ENCODE measurements at places on chromosomes 4 and X.

- ATAC-seq = no peak
Measured at GRCh38 chr4:185683896-185684295, 128.1 kb downstream of the SORBS2 start.

DNA sequence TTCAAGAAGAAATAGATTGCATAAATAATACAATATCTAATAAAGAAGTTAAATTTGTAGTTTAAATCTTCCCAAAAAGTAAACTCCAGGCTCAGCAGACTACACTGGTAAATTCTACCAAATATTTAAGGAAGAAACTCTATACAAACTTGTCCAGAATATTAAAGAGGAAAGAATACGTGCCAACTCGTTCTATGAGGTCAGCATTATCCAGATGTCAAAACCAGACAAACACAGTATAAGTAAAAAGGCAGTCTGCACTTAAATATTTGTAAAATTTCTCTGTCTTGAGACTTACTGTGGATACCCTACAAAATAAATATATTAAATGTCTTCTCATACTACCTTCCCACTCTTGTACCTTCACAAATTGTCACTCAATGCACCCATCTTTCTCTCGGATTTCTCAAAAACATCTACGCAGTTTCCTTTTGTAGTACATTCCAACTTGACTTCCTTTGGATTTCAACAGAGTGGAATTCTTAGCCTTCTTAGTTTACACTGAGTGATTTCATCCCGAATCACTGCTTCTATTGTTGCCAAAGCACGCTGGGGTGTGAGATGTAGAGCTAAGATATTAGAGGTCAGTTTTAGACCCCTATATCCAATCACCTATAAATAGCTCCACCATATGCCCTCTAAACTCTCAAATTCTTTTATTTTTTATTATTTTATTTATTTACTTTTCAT, 71.6 kb upstream of the MAB21L2 start:
- no peak for ATAC-seq

DNA sequence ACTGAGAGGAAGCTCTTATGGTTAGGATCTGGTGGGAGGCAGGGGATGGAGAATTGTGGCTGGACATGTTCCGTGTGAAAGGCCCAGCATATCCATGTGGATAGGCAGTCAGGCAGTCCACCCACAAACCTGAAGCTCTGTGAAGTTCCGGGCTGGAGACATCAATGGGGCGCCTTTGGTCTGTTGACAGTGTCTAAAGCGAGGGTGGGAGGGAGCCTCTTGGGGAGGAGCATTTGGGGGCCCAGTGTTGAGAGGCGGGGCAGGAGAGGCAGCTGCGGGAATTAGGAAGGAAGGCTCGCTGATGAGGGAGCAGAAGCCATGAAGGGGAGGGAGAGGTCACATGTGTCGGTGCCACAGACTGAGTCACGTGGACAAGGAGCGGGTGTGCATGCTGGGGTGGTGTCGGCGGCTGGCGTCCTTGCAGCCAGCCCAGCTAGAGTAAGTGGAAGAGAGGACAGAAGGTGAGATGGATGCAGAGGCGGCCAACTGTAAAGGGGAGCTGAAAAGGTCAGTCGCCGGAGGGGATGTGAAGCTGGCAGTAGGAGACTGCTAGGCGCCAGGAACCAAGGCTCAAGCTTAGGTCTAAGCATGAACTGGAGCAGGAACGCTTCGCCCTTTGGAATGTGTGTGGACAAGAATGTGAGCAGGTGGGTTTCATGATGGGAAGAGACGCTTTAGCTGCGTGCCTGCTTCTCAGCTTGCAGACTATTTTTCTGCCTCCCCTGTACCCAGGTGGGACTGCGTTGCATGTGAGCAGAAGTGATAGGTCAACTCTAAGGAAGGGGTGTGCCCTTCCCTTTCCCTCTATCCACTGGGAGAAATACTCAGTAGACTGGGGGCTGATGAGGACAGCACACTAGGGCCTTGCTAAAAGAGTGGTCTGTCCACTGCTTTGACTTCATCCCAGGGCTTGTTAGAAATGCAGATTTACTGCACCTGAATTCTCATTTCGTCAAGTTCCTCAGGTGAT, 44.0 kb upstream of the TLR2 start:
- no peak for ATAC-seq

- ATAC-seq = no peak
Measured at GRCh38 chr4:147011411-147011810, 65.7 kb upstream of the TTC29 start.

DNA sequence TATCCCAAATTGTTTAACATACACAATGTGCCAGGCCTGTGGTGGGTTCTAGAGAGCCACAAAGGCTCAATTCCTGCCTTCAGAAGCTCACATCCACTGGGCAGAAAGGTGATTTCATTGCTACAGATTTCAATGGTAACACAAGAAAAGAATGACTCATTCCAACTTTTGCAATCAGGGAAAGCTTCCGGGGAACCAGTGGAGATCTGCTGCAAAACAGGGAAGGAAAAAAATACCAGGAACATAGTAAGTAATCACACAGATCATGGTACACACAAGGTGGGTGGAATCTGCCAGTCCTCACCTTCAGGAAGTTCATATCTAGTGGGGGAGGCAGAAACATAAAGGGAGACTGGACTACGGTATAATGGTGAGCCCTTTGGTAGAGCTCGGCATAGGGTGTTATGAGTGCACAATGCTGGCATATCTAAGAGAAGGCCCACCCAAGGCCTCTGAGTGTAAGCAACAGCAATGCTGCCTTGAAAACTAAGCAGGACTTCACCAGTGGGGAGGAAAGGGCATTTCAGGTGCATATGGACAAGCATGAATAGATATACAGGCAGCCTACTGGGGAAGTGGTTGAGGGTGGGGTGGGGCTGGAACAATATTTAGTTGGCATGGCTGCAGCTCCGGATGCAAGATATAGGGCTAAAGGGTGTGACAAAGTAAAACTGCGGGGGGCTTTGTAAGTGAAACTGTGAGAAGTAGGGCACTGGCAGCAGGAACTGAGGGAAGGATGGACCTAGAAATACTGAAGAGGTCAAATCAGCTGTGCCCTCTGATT, 24.2 kb downstream of the GPRIN3 start:
- ATAC-seq = peak; percentile 29

DNA sequence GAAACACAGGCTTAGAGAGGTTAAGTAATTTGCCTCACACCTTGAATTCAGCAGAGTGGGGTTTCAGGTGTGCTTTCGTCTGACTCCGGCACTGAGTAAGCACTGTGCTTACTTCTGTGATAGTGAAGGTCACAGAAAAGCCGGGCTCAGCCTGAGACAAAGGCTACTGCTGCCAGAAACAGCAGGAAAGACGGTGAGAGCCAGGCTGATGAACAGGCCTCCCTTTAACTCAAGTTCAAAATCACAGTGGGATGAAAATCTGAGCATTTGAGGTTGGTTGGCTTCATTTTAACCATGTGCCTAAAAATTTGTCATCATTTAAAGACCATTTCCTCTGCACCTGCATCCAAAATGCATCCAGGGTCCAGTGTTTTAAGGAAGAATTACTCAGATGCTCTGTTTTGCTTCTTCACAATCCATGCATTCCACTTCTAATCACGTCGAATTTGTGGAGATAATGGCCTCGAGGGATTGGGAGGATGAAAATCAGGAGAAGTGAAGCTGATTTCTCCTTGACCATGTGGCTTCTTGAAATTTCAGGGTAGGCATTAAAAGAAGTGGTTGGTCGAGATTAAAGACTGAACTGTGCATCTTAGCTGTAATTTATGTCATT, 121.2 kb upstream of the LNX1 start:
- ATAC-seq = no peak

Measured in esophagus mucosa (tissue), 1 donor.